Naive thymus-derived CD4-positive, alpha-beta T cell (primary cell): ENCODE measurements at places on chromosomes 6 and 20. TPM values are rescaled to one million over a fixed set of nuclear protein-coding genes. Genes with fewer than 3 reads are reported as not detected.

STAU1 gene
- 42.8 TPM for total RNA-seq

CRYBG1 gene
- total RNA-seq = 37.2 TPM

PRND gene
- not detected for total RNA-seq

DDAH2 gene
- total RNA-seq = 7.1 TPM

VGLL2 gene
- total RNA-seq = not detected

MUC21 gene
- total RNA-seq = not detected

TFAP2C gene
- total RNA-seq = not detected in 2 replicates

PCED1A gene
- total RNA-seq = 25.6 and 27.8 TPM in 2 replicates

CABLES2 gene
- 6.3 TPM for total RNA-seq

HTR1E gene
- total RNA-seq = not detected

MCHR2 gene
- not detected in 2 replicates for total RNA-seq

GRCh38 chr6:43705996-43706395 lies 18.4 kb upstream of the MRPS18A start:
- no peak for DNase-seq

DNA sequence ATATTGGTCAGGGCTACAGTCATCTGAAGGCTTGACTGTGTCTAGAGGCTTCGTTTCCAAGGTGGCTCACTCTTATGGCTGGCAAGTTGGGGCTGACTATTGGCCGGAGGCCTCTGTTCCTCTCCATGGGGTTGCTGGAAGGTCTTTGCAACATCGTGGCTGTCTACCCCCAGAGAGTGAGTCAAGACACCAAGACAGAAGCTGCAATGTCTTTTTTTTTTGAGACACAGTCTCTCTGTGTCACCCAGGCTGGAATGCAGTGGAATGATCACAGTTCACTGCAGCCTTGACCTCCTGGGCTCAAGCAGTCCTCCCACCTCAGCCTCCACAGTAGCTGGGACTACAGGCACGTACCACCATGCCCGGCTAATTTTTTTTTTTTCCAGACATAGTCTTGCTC lies 29.4 kb upstream of the KIF3B start:
- DNase-seq = no peak

DNA sequence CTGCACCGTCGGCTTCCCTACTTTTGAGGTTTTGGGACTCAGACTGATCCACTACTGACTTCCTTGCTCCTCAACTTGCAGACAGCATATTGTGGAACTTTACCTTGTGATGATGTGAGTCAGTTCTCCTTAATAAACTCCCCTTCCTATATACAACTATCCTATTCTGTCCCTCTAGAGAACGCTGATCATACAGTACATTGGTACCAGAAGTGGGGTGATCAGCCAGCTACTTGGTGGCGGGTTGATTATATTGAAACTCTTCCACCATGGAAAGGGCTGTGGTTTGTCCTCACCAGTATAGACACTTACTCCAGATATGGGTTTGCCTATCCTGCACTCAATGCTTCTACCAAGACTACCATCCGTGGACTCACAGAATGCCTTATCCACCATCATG lies 7.6 kb upstream of the TAF4 start:
- no peak for DNase-seq

DNA sequence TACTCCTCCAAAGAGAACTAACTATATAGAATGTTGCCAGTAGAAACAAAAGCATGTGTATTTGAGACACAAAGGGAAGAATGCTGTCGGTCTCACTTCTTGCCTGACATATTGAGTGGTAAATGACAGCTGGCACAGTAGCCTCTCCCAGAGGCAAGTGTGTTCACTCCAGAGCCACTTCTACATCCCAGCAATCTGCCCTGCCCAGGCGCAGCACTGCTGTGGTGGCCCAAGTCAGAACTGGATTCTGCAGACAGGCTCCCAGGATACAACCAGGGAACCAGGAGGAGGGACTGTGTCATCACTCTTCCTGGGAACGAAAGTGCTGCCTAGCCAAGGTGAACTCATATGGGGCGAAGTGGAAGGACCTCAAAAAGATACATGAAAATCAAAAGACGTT lies 103.2 kb upstream of the ARMC2 start:
- no peak for DNase-seq

- DNase-seq = no peak
Measured at GRCh38 chr6:97445407-97445806, 162.4 kb upstream of the MMS22L start.

- peak; percentile 10 for DNase-seq
Measured at GRCh38 chr6:111173946-111174345, 86.6 kb downstream of the SLC16A10 start.

GRCh38 chr6:56517155-56517745 lies 125.4 kb downstream of the DST start:
- DNase-seq = no peak

- DNase-seq = no peak
Measured at GRCh38 chr6:42958125-42958524, 2.4 kb upstream of the GNMT start.

DNA sequence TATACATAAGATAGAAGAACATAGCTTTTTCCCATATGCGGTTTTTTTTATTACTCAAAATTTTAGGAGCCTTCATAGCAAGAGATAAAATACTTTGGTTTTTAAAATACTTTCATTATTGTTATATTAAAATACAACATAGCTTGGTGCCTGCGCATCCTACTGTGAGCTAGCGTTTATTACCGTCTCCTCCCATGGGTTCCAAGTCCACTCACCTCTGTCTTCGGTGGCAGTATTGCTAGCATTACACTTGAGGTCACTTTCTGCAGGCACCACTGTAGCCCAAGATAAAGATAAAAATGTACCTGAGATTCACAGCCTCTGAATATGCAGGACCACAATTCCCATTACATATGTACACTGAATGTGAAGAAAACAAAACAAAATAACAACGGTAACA lies 326.7 kb downstream of the TPBG start:
- no peak for DNase-seq

DNA sequence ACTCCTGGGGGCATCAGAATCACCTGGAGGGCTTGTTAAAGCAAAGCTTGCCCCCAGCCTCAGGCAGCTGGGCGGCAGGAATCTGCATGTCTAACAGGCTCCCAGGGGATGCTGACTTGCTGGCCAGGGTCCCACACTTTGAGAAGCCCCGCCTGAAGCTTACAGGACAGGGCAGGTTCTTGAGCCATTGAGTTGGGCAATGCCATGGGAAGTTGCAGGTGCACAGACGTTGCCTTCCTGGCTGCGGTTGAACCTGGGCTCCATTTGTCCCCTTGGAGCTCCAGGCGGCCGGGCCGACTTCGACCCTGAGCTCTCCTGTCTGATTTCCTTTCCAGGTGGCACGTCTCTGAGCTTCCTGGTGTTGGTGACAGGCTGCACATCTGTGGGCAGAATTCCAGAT lies 46.8 kb downstream of the SYNJ2 start:
- no peak for DNase-seq

DNA sequence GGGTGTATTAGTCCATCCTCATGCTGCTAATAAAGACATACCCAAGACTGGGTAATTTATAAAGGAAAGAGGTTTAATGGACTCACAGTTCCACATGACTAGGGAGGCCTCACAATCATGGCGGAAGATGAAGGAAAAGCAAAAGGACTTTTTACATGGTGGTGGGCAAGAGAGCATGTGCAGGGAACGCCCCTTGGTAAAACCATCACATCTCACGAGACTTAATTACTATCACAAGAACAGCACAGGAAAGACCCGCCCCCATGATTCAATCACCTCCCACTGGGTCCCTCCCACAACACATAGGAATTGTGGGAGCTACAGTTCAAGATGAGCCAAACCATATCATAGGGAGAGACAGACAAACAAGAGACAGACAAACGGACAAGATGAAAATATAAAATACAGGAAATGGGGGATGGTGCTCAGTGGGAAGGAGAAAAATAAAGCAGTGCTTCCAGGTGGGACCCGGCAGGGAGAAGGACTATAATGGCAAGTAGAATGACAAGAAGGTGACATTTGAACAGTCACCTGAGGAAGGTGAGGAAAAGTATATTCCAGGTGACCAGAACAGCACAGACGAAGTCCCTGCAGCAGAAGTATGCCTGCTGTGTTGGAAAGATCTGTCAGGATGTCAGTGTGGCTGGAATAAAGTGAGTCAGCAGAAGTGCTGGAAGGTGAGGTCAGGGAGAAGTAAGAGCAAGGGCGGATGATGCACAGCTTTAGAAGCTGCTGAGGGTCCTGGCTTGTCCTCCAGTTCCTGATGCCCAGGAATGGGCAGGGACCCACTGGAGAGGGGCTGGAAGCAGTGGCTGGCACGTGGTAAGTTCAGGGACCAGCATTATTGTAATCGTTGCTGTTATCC lies 61.1 kb downstream of the SLC2A10 start:
- DNase-seq = no peak

DNA sequence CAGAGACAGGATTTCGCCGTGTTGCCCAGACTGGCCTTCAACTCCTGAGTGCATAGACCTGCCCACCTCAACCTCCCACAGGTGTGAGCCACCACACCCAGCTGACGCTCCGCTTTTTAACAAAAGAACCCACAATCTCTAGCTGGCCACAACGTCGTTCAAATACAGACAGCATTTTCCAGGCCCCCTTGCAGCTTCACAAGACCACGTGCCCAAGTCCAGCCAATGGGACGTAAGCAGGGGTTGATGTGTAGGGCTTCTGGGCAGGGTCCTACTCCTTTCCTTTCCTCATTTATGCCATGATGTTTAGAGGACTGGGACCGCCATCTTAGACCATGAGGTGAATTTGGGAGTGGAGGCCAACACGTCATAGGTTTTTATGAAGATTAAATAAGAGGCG lies 81.0 kb downstream of the TFAP2C start:
- DNase-seq = no peak

DNA sequence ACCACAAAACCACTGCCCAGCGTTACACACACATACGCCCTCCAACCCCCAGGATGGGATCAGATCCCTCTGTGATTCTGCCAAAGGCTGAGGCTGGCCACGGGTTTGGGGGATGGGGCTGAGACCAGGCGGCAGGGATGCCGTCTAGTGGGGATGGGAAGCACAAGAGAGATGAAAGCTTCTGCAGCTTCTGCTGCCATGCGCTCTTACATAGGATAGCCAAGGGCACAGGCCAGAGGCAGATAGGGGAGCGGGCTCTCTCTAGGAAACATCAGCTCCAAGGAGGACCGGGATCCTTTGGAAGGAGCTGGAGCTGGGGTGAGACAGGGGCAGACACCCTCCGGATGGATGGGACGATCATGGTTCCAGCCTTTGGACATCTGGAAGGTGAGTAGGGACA lies 18.7 kb upstream of the RIN2 start:
- no peak for DNase-seq
